ENCODE measurements at places on chromosomes 1 and 21. TPM values are rescaled to one million over a fixed set of nuclear protein-coding genes. Genes with fewer than 3 reads are reported as not detected.
A peak's percentile ranks its signal among the peaks of the same experiment; 100 is the strongest.

Gene GPR37L1
- total RNA-seq: 0.07 TPM

Gene COQ8A
- total RNA-seq: 438 TPM

Gene CFHR3
- not detected for total RNA-seq

- DNase-seq: no peak
Measured at GRCh38 chr1:44223187-44223610, 9.9 kb downstream of the DMAP1 start.

DNA sequence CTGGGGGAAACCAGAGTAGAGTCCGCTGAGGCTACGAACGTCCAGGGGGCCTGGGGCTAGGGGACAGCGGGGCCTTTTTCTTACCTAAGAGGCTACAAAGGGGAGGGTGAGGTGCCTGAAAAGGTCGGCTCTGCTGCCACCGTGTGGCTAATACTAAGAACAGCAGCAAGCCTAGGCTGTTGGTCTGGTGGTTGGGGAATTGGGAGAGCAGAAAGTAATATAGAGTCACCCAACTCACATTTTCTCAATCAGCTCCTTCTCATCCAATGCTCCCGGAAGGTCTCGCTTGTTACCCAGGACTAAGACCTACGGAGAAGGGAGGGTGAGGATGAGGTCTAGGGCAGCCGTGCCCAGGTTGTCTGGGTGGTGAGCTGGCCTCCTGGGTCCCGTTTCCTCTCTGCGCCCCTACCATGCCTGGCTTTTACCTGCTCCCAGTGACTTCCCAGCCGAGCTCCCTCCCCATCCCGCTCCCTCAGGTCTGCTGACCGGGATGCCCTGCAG, 9.3 kb downstream of the ARL8A start:
- DNase-seq: peak; percentile 58

- no peak for DNase-seq
Measured at GRCh38 chr1:57943365-57943764, 519.5 kb upstream of the DAB1 start.

DNA sequence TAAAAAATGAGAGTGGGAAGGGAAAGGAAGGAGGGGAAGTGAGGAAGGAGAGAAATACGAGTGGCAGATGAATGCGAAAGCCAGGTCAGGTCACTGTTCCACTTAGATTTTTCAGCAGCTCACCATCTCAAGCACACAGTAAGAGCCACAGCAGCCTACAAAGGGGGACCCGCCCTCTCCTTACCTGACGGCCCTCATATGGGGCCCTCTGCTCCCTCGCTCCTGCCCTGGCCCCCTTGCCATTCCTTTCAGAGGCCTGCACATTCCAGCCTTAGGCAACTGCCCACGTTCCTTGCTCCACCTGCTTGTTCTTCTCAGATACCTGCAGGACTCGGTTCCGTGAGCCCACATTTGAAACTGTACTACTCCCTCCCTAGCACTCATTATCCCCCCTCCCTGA, 22.0 kb downstream of the VPS26C start:
- DNase-seq: no peak
